ENCODE measurements at places on chromosomes 12 and 14.

DNA sequence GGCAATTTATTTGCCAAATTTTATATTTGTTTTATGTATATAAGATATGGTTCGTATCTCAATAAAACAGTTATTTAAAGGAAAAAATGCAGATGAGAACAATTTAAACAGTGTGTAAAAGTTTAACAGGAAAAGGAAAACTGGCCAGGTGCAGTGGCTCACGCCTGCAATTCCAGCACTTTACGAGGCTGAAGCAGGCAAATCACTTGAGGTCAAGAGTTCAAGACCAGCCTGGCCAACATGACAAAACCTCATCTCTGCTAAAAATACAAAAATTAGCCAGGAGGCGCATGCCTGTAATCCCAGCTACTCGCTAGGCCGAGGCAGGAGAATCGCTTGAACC is 22.3 kb downstream of the G2E3 start:
- DNase-seq = no peak

DNA sequence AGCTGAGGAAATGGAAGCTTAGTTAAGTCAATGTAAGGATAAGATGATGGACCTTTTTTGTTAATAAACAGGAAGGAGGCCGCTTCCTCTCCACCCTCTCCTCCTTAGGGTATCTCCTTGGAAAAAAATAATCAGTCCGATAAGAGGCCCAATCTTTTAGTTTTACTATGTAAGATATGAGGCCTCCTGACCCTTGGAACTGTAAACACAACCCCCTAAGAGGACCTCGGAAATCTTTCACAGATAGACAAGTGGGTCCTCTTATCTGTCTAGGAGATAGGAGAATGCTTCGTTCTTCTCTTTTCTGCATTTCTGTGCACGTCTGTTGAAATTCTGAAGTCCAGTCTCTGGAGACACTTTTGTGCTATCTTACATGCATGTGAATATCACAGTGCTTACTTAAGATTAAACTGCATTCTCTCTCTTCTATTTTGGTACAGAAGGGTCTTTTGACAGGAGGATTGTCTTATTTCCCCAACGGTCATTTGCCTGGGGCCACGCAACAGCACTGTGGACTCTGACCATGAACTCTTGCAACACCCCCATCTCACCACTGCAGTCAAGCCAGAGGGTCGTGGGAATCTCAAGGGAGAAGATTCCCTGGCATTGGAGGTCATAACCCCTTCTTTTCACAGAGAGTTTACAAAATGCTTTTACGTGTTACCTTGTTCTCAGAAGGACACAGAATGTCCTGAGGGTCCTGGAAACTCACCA is 313.0 kb upstream of the RTL1 start:
- DNase-seq = no peak

GRCh38 chr14:55107766-55108554 is 21.1 kb upstream of the LGALS3 start:
- DNase-seq = no peak

- DNase-seq = no peak
Observed at GRCh38 chr12:40016980-40017379, 88.9 kb downstream of the SLC2A13 start.

DNA sequence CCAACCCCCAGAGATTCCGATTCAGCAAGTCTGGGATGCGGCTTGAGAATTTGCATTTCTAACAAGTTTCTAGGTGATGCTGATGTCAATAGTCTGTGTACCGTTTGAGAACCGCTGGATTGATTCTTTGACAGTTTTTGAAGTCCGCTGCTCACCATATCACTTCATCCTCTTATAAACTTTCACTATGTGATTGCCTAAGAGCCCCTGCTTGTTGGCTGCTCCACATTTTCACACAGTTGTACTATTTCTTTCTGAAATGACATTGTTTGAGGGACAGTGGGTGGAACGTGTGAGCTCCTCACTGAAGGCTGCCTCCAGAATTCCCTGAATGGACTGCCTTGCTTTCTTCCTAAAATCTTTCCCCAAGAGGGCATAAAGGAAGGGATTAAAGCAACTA is 7.7 kb downstream of the C3AR1 start:
- DNase-seq = no peak

DNA sequence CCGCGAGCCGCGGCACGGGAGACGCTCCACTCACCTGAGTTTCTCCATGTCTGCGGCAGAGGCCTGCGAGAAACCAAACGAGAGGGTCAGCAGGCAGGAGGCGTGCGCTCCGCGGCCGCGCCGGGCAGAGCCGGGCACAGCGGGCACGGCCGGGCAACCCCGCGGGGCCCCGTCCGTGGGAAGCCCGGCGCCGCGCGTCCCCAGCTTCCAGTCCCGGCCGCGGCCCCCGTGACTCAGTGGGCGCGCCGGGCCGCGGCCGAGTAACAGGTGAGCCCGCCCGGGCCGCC is 19.4 kb downstream of the BEGAIN start:
- DNase-seq = no peak

GRCh38 chr12:75525263-75525662 is 13.9 kb upstream of the KRR1 start:
- no peak for DNase-seq

DNA sequence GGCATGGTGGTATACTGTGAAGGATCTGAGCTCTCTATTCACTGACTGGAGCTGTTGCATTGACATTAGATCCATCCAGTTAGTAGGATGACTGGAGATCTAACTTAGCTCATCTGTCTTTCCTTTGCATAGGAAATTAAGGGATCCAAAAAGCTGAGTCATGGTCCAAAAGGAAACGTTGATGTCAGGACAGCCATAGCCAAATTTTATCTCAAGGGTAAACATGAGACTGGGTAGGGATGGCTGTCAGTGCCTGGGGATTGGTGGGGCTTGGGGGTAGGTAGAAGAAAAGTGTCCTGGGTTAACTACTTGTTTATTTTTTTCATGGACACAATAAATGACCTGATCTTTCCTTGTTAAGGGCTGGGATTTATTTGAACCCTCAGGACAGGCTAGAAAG is 4.6 kb downstream of the FAM177A1 start:
- peak; percentile 5 for DNase-seq

- no peak for DNase-seq
Observed at GRCh38 chr12:57090924-57091637, 2.2 kb downstream of the NAB2 start.

DNA sequence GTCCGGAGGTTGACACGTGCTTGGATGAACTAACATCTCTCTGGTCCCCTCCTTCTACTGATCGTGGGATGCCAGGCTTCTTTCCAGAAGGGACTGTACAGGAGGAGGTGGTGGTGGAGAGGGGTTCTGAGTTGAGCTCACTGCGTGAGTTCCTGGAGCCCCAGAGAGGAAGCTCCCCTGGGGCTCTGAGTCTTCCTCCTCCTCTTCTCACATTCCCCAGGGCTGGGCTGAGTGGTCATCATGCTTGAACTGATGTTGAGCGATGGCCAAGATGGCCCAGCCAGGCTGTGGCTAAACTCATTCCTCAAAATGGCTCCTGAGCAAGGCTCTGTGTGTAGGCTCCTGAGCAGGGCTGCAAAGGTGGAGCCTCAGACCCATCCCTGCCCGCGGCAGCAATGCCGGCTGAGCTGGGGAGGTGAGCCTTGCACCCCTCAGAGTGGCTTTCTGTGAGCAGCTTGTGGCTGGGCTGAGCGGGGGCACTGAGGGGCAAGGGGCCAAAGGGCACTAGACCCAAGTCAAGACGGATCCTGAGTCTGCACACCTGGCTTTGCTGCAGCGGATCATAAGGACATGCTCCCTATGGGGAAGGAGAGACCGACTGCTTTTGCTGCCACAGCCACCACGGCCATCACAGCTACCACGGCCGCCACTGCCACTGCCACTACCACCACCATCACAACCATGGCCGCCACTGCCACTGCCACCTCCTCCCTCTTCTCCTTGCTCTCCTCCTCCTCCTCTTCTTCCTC is 35.4 kb downstream of the MEG3 start:
- no peak for DNase-seq

GRCh38 chr12:4293966-4294505 is 20.5 kb downstream of the CCND2 start:
- no peak for DNase-seq

DNA sequence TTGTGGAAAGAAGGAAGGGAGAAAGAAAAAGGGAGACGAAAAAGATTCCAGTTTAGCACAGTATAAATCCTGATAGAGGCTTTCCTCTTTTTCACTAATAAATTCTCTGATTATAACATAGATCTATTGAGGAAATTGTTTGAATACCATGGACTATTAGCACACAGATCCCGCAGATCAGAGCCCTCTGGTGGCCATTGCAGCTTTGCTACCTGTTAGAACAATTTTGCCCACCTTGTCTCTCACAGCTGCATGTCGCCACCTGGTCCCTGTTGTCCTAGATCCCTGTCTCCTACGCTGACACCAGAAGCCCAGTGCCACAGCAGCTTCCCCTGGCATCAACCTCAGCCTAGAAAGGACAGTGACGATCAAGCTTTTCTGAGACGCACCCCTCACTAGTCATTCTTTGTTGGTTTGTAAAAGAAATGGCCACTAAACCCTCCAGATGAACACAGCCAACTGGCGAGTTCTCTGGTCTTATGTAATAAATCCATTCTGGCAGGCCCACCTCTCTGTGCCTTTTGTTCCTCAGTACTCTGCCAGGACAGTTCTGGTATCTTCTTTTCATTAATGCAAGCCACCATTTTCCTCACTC is 9.9 kb downstream of the GPHB5 start:
- DNase-seq = no peak

- DNase-seq = no peak
Observed at GRCh38 chr12:16352481-16352880, 5.0 kb downstream of the MGST1 start.

DNA sequence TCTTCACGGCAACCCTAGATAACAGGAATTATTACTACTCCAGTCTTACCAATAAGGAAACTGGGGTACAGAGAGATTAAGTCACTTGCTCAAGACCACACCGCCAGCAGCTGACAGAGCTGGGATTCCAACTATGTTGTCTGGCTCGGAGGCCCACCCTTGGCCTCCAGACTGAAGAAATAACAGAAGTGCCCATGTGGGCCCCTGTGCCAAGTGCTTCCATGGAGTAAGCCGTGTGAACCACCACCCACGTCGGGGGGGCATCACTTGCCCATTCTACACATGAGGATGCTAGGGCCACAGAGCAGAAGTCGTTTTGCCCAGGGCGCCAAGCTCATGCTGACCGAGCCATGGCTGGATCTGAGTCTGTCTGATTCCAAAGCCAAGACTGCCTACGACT is 926 bp upstream of the CMKLR1 start:
- DNase-seq = no peak

GRCh38 chr12:110234755-110235154 is 46.3 kb upstream of the ATP2A2 start:
- DNase-seq = no peak

GRCh38 chr12:123960856-123961255 is 11.8 kb downstream of the CCDC92 start:
- no peak for DNase-seq

GRCh38 chr14:48304729-48305128 is 629.3 kb upstream of the MDGA2 start:
- DNase-seq = no peak

- DNase-seq = no peak
Observed at GRCh38 chr12:64800640-64801039, 23.8 kb upstream of the TBC1D30 start.

Data from NCI-H526 (cell line).